ENCODE measurements at places on chromosomes 3 and 15.

DNA sequence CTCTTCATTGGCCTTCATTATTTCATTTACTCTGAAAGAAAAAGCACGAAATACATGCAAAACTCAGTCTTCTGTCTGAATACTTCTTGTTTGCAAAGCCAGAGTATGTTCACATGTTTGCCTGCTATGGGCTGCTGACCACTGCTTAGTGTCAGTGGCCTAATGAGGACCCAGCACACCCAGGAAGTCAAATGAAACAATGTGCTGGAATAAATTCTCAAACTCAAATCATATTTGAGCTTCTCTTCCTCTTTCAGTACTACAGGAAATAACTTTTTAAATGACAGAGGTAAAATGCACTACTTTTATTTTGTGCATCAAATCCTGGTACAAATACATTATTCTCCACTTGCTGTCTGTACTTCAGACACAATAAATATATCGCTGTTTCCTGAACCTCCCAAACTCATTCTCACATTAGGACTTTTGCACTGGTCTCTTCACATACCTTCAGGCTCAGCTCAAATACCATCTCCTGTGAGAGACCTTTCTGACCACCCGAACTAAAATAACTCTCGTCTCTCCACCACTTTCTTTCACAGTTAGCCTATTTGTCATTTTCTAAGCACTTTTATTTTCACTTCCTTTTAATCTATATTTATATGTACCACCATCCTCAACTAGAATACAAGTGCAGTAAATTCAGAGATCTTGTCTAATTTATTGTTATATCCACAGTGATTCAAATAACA lies 176.8 kb downstream of the TUSC7 start:
- DNase-seq, result no peak

GRCh38 chr15:80749589-80749988 lies 29.6 kb upstream of the CEMIP start:
- no peak for DNase-seq

DNA sequence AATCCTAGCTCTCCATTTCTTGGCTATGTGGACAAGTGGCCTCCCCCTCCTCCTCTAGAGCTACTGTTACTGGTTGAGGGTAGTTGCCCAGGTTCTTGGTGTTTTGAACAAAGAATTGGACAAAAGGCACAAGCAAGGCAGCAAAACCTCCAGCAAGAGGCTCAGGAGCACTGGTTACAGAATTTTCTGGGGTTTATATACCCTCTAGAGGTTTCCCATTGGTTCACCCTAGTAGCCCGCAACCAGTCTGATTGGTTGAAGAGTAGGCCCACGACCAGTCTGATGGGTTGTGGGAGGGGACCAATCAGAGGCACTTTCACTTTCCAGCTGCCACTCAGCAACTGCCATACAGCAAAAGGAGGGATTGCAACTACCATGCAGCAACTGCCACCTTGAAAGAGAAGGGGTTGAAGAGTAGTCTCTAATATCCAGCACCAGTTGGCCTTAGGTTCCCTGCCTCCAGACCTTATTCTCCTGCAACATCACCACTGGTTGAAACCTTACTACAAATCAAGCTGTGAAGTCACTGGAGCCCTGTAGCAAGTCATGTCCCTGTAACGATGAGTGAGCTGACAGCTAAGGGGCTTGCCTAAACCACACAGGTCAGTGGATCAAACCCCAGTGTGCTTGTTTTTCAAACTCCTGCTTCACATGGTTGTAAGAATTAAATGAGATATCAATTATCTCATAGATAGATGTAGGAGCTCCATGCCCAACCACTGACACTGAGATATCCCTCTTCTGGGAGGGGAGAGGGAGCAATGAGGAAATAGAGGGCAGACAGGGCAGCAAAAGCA lies 2.9 kb upstream of the C15orf39 start:
- no peak for DNase-seq

GRCh38 chr3:186538779-186539178 lies 5.4 kb downstream of the CRYGS start:
- no peak for DNase-seq

GRCh38 chr3:127744253-127744815 lies 71.6 kb downstream of the ABTB1 start:
- DNase-seq, result no peak

GRCh38 chr3:187963677-187964385 lies 190.1 kb upstream of the LPP start:
- DNase-seq, result no peak

DNA sequence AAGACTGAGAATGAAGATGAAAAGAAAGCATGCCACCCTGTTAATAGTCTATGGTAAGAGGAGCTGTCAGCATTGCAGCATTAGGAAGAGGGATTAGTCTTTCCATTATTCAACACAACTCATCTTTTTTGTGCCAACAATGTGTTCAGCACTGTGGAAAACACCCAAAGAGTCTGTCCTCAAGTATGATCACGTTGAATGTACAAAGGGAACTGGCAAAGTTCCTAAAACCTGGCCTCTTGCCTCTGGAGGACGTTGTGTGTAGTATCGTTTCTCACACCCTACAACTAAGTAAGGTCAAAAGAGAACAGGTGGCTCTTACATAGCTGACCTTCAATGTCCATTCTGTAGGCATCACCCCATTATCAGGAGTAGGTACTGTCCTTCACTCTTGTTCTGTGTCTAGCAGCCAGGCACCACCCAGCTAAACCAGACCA lies 147.9 kb upstream of the THBS1 start:
- no peak for DNase-seq
